ENCODE measurements at places on chromosomes 7 and 10.
A peak's percentile ranks its signal among the peaks of the same experiment; 100 is the strongest.

DNA sequence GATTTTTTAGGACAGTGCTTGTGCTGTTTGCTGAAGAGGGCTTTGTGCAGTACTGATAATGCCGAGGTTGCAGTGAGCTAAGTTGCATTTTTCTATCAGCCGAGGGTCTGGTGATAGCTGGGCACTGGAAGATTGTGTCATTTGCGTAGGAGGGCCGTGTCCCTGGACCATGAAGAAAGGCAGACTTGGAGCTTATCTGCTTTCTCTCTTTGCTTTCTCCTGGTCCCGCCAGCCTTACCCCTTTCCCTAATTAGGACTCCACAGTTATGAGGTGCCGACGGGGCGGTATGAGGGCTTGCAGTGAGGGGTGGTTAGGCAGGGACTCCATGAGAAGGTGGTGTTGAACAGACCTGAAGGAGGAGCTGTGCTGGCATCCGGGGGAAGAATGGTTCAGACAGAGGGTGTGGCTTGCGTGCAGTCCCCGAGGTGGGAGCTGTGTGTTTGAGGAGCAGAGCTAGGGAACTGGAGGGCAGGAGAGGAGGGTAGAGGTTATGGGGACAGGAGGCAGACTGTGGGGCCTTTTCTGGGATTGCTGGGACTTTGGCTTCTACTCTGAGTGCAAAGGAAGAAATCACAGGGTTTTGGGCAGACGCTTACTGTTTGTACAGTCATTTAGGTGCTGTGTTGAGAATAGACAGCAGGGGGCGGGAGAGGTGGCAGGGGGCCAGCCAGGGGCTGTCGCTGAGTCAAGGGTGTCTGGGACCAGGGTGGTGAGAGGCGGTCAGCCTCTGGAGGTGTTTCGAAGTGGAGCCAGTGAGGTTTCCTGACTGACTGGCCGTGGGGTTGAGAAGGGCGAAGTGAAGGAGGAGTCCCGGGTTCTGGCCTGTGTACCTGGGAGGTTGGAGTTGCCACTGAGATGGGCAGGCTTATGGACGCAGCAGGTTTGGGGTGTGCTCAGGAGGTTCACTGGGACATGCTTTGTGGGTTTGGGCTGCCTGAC, 43.4 kb downstream of the PRF1 start:
- peak; percentile 75 for DNase-seq

DNA sequence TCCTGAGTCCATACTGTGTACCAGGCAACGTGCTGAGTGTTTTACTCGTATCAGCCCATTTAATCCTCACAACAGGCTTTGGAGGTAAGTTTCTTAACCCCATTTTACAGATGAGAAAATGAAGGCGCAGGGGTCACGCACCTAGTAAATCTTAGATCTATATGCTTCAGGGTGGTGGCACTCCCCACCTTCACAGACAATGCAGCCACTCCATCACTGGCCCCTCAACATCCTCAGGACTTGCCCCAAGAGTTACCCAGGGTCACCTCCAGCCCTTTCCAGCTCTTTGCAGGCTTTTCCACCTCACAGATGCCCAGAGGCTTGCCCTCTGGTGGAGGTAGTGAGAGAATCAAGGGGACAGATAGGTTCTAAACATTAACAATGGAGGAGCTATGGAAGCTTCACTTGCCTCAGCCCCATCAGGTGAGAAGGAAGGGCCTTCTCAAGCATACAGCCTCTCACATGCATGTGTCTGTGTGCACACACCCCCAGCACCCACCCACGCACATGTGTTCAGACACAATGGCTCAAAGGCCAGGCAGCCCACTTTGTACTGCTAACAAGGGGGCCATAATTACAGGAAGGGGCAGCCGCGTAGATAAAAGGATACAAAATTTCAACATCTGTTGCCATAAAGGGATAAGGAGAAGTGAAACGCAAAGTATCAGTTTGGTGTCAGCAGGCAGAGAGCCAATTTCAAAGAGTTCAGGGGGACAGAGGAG, 29.1 kb downstream of the DPCD start:
- no peak for DNase-seq

GRCh38 chr7:155917836-155918430, 105.7 kb upstream of the SHH start:
- no peak for DNase-seq

- no peak for DNase-seq
Measured at GRCh38 chr7:10998996-10999757, 25.5 kb downstream of the PHF14 start.

- DNase-seq = no peak
Measured at GRCh38 chr7:14236834-14237233, 247.4 kb upstream of the ETV1 start.

DNA sequence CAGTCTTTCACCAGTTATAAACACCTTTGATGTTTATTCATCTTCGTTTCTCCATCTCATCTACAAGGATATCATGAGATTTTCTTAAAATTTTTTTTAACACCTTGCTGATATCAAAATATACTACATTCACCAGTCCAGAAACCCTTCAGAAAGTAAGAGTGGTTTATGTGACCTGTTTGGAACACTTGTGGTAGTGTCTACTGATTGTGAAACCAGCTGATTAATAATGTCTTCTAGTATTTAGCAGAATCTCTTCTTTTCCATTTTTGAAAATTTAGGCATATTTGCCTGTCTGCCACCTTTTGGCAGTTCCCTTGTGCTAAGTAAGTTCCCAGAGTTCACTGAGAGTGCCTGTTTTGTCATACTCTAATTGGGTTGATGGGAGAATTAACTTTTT, 18.5 kb downstream of the DLD start:
- DNase-seq = no peak

- DNase-seq = no peak
Measured at GRCh38 chr7:112067200-112067599, 139.0 kb downstream of the DOCK4 start.

- DNase-seq = no peak
Measured at GRCh38 chr7:57181281-57181680, 49.0 kb upstream of the ZNF479 start.

DNA sequence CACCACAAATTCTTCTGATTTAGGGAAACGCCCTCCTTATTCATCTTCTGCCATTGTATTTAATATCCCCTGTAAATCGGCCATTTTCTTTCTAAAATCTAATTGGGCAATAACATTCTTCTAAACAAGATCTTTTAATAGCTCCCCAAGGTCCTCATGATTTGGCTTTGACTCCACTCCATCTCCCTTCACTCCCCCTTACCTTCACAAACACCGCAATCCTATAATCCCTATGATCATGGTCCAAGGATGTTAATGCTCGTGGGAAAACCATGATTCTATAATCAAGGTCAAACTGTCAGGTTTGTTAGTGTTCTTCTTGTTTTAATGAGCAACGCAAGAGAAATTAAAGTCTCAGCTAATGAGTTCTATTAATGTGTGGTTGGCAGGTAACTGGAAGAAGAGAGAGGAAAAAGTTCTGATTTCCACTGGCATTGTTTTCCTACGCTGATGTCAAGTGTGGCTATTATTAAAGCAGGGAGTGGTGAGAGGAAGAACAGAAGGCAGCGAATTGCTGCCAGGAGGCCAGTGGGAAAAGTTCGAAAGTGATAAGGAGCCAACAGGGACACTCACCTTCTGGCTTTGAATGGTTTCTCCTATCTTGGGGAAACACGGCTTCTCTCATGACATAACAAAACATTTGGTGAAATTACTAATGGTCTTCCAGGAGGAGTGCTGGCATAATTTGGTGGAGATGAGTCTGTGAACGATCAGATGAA, 28.1 kb downstream of the LRRC72 start:
- no peak for DNase-seq

DNA sequence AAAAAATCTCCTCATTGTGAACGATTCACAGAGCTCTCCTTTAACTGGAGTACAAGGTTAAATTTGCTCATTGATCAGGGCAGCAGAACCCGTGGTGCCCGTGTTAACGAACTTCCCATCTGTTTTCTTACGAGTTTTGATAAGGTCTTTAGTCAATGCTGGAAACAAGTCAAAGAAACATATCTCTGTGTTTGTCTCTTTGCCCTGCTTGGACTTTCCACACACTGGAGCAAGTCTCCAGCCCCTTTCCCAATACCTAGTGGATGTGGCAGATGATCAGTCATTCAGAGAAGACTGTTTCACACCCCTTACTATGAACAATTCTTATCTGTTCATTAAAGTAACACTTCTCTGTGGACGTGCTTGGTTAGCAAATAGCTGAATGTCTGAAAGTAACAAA, 121.3 kb downstream of the ARID5B start:
- DNase-seq = no peak

DNA sequence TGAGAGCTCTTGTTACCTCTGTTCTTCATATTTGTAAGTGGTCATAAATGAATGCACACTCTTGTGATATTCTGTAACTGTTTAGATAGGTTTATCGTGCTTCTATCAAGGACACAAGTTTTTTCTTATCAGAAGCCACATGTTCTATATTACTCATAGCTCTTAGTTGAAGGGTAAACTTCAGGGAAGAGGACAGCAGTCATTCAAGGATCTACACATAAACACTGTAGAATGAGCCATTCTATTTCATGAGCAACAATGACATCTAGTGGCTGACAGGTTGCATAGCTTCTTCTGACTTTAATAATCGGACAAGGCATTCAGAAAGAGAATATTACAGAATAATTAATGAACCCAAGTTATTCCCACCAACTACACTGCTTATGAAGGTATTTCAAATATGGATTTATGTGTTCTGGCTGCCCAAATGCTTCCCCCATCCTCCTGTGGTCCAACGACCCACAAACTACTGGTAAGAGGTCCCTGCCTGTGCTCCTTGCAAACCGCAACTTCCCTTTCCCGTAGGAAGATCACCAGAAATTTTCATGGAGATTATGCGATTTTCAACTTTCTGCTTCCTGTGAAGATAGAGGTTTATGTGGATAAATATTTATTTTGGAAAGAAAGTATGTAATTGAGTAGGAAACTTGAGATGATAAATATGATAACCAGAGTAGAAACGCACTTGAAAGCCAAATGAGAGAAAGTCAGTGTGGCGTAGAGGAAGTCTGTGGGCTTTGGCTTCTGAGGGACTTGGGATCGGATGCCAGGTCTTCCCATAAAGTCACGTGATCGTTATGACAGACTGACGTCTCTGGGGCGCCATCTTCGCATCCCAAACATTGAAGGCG, 16.8 kb upstream of the ABCB5 start:
- peak; percentile 73 for DNase-seq

- DNase-seq = no peak
Measured at GRCh38 chr7:44768628-44769371, 20.2 kb downstream of the ZMIZ2 start.

- DNase-seq = no peak
Measured at GRCh38 chr10:90779548-90779947, 78.3 kb downstream of the HTR7 start.

GRCh38 chr7:127532736-127533135, 52.7 kb downstream of the GCC1 start:
- DNase-seq = no peak

DNA sequence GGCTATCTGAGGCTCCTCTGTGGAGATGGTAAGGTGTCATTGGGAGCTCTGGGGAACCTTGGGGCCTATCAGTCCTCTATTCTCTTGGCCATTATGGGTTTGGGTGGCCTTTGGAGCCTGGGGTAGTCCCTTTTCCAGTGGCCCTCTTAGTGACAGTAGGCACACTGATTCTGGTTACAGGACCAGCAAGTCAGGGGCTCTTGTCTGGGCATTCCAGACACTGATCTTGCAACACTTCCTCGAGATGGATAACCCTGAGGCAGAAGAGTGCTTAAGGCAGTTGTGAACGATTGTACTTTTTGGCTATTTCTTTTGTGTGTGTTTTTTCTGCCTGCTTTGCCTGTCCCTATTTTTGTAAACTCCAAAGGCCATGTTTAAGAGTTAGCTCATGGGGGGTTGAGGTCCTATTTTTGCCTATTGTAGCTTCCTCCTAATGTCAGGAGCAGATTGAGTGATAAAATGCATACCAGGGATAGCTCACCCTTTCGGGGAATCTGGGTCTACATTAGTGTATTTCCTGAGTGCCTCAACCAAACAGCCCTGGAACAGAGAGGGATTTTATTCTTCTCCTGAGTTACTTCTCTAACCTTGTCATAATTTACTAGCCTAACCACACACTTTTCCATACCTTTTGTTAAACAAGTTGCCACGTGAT, 61.2 kb downstream of the PRKAR2B start:
- no peak for DNase-seq

DNA sequence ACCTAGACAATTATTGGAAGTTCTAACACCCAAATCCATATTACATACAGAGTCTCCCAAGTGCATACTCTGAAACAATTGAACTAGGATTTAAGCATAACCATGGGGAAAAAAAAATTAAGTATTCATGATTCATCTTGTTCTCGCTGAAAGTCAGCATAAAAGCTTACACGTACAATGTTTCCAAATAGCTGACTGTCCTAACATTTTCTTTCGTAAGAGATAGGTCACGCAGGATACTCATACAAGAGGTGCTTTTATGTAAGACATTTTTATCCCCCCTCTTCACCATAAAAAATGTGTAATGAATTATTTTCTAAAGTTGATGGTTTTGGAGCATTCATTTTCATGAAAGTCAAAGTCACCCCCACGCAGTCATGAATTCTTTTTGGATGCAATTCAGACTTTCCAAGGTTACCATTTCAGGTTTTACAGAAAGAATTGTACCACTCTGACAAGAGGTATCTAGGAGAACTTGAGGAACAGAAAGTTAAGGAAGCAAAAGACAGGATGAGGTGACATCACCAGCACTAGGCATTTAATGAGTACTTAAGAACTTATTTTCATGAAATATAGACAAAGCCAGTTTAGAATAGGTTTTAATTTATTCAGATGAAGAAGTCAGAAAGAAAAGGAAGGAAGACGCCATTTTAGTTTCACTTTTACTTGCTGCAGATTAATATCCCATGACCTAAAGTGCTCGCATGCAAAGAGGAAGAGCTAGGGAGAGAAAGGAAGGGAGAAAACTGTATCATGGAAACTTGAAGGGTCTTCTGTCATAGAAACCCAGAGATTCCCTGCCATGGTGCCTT, 55.8 kb downstream of the TMEM26 start:
- DNase-seq = no peak

- DNase-seq = peak; percentile 48
Measured at GRCh38 chr7:158782761-158783401, 46.4 kb downstream of the ESYT2 start.

GRCh38 chr10:59019603-59020002, 156.8 kb upstream of the PHYHIPL start:
- DNase-seq = no peak

DNA sequence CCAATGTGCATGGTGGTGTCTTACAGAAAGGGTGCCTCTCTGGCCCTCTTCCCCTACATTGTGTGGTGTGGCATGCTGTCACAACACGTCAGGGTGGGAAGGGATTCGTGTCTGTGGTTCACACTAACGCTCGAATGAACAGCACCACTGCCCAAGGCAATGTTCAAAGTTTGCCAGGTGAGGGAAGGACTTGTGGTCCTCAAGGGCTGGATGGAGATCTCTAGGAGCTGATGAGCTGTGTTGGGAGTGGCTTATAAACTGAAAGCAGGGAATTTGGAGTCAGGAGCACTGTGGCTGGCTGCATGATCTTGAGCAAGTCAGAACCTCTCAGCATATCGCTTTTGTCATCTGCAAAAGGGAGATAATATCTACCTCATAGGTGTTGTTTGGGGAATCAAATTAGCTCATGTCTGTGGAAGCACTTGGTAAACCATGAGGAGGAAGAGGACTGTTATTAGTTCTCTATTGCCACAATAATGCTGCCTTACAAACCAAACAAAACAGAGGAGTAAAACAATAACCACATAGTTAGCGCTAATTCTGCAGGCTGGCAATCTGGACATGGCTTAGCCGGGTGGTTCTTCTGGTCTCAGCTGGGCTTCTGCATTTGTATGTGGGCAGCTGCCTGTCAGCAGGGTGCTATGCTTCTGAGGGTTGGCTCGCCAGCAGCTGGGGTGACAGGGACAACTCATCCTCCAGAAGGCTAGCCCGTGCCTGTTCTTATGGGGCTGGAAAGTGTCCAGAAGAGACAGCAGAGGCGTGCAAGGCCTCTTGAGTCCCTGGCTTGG, 22.9 kb upstream of the C10orf105 start:
- DNase-seq = no peak
